ENCODE measurements at places on chromosomes 12 and 14. TPM values are rescaled to one million over a fixed set of nuclear protein-coding genes. Genes with fewer than 3 reads are reported as not detected.

TSPAN19 gene
- total RNA-seq: not detected

DNA sequence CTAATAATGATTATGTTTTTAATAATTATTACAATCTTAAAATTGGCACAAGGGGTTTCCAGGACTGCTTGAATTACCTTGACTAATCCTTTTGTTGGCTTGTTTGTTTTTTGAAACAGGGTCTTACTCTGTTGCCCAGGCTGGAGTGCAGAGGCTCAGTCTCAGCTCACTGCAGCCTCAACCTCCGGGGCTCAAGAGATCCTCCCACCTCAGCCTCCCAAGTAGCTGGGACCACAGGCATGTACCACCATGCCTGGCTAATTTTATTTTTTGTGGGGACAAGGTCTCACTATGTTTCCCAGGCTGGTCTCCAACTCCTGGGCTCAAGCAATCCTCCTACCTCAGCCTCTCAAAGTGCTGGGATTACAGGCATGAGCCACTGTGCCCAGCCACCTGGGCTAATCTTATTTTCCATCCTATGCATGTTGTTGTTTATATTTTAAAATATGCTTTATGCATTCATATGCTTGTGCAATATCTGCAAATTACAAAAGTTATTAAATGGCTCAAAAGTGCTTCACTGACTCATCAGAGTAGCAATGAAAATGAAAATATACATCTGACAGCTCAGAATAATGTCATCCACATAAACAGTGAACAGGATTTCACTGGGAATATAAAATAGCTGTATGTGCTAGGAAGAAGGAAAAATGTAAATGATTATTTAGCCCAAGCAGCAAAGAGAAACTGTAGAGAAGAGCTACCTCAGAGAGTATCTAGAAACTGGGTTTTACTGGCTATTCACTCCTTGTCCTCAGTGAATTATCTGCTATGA is 24.8 kb upstream of the PLEKHG6 start:
- no peaks in the 10 kb centered on the region for H3K27me3 ChIP-seq
- peak; percentile 89 for DNase-seq
- H3K36me3 ChIP-seq: no peaks in the 10 kb centered on the region
- H3K4me3 ChIP-seq: no peak overlapping the region

- H3K36me3 ChIP-seq: no peaks in the 10 kb centered on the region
- peak; percentile 52 for DNase-seq
- H3K4me3 ChIP-seq: no peak overlapping the region
- no peaks in the 10 kb centered on the region for H3K27me3 ChIP-seq
- H3K27ac ChIP-seq: no peak overlapping the region
These were observed 195.2 kb upstream of the LRIG3 start for GRCh38 chr12:59115526-59115925.

CCDC177 gene
- not detected for total RNA-seq

PXN gene
- 33.9 TPM for total RNA-seq

- no peak overlapping the region for H3K27ac ChIP-seq
- DNase-seq: peak; percentile 5
- H3K27me3 ChIP-seq: no peaks in the 10 kb centered on the region
These were observed 8.0 kb upstream of the WDR20 start for GRCh38 chr14:102131741-102132140.

DNA sequence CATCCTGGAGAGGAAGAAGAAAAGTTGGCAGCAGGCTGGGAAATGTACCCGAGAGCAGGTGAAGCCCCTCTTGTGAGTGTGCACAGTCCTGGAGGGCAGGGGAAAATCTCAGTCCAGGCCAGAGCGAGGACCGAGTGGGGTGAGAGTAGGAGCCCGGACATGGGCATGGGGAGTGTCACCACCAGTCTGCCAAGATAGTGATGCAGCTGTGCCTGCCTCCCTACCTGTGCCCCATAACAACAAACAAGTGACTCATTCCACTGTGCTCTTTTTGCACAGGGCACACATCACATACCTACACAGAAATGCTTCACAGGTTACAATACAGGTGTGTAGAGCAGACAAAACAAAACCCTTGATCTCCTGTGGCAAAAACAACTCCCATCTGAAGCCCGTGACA is 205.9 kb upstream of the PELI2 start:
- DNase-seq: no peak
- H3K27ac ChIP-seq: no peak overlapping the region
- peaks cover 30% of the 10 kb centered on the region for H3K27me3 ChIP-seq
- H3K4me1 ChIP-seq: no peaks in the 10 kb centered on the region
